Right cardiac atrium (tissue), 5 donors: ENCODE measurements at places on chromosomes 5 and 9. TPM values are rescaled to one million over a fixed set of nuclear protein-coding genes. Genes with fewer than 3 reads are reported as not detected.
A peak's percentile ranks its signal among the peaks of the same experiment; 100 is the strongest.

The ZFP37 gene
- 0.93 TPM for polyA plus RNA-seq

The OR1K1 gene
- polyA plus RNA-seq, result not detected

The SOHLH1 gene
- not detected for polyA plus RNA-seq

The SNX2 gene
- 27.8 TPM for polyA plus RNA-seq

The LPAR1 gene
- 14.2 TPM for polyA plus RNA-seq

The NFIL3 gene
- 43.7 TPM for polyA plus RNA-seq

DNA sequence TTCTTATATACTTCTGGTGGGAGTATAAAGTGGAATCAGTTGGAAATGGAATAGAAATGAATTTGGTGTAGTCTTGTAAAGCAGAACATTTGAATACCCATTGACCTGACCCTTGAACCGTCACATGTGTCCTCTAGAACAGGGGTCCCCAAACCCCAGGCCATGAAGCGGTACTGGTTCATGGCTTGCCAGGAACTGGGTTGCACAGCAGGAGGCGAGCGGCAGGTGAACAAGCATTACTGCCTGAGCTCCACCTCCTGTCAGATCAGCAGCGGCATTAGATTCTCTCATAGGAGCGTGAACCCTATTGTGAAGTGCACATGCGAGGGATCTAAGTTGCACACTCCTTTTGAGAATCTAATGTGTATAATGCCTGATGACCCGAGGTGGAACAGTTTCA lies 80.0 kb downstream of the RANBP17 start:
- DNase-seq, result no peak

- no peak for DNase-seq
Observed at GRCh38 chr9:79641070-79641469, 69.3 kb downstream of the TLE4 start.

DNA sequence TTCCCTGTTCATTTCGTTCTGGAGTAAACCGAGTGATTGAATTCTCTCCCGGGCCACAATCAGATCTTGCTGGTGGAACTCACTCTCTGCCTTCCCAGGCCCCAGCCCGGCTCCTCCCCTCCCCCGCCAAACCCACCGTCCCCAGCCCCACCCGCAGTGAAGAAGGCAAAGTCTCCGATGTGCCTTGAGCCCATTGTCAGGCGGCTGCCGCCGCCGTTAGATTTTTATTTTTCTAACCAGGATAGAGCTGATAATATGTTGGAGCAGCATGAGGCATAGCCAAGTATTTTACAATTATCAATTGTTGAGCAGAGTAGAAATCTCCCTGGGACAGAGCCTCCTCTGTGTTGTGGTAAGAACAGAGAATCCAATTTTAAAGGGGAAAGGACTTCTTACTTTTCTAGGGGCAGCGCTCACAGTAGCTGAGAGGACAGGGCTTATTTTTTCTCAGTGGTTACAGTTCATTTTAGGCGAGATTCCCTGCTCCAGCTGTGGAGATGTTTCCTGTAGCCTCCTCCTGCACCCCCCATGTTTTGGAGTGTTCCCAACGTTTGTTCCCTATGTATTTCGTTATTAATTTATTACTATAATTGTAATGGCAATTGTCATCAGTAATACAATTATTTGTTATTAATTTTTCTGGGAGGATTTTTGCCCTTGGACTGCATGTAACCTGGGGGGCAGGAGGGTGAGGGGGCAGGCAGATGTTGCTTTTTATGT lies 1.3 kb downstream of the PSAT1 start:
- no peak for DNase-seq

DNA sequence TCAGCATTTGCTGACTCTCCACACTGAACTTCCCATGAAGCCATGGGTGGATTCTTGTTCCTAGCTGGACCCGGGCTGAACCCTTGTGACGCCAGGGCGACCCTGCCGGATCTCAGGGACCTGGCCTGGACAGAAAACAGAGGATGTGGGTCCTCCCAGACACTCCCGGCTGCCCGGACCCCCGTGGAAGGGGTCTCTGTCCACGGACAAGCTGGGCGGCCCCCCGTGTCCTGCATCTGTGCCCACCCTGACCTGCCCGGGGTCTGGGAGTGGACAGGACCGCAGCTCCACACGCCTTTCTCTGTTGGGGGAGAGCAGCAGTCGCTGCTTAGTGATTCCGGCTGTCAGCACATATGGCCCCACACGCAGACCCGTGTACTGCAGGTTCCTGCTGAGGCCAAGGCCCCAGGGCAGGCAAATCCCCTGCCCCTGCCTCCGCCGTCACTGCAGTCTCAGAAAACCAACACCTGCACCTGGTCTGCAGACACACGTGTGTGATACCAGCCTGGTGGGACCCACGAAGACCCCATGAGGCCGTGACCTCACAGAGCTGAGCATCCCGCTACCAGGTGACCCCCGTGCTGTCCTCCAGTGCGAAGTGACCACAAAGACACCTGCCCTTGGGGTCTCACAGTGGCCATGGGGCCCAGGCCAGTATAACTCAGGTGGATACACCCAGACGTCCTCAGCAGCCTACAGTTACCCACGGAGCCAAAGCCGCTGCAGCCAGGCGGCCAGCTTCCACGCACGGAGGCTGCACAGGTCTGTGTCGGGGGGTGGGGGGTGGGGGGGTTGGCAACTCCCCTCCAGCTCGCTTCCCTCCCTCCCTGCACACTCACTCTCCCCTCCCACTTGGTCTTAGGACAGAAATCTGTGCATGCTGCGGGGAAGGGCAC lies 50.6 kb downstream of the NKD2 start:
- peak; percentile 48 for DNase-seq

- DNase-seq, result peak; percentile 61
Observed at GRCh38 chr5:72141440-72142355, 34.4 kb downstream of the MAP1B start.

GRCh38 chr9:127977884-127978647 lies 2.7 kb downstream of the EEIG1 start:
- DNase-seq, result peak; percentile 84

GRCh38 chr5:62649476-62650113 lies 71.0 kb downstream of the LRRC70 start:
- peak; percentile 57 for DNase-seq

DNA sequence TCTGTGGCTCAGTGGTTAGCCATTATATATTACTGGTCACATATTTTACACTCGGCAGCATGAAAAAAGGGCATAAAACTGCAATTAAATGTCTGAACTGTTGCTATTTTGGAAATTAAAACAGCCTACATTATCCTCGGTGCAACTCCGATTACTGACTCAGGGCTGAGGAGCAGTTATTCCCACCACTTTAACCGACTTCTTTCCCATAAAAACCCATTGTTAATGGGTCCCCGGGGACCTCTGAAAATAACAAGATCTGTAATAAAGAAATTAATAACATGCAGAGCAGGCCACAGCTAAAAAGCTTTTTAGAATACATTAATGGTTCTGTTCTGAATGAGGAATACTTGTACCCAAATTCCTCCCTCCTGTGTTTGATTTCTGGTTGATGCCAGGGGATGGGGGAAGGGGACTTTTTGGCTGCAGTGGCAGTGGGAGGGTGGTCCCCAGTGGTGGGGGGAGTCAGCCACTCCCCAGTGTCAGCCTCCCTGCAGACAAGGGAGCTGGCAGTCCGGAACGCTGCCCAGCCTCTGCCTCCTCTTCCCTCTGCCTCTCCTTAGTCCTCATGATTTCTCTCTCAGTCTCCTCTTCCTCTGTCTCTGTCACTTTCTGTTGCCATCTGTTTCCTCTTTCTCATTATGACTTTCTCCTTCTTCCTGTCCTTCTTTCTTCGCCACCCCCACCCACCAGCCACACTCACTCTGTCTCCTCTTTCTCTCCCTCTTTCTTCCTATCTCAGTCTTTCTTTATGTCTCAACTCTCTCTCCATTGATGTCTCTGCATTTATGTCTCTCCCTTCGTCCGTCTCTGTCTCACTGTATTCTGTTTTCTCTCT lies 59.0 kb upstream of the ZBTB43 start:
- no peak for DNase-seq

GRCh38 chr9:35051069-35051967 lies 21.1 kb downstream of the VCP start:
- DNase-seq, result no peak

GRCh38 chr5:13831351-13831750 lies 113.1 kb downstream of the DNAH5 start:
- DNase-seq, result no peak

DNA sequence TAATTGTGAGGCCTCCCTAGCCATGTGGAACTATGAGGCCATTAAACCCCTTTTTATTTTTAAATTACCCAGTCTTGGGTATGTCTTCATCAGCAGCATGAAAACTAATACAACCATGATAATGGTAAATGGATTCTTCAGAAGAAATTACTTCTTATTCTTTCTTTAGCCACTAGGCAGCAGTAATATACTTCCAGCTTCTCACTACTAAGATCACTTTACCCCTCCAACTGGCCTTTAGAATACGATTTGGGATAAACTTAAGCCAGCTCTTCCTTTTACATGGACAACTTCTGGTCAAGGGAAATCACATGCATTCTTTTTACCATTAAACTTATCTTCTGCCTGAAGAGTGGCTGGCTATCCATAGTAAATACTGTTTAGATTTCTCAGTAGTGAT lies 355.4 kb downstream of the MAN2A1 start:
- DNase-seq, result no peak

- DNase-seq, result no peak
Observed at GRCh38 chr9:88996921-88997235, 5.6 kb downstream of the S1PR3 start.
